Ovary (tissue), 10 donors: ENCODE measurements at places on chromosomes 5 and 9. TPM values are rescaled to one million over a fixed set of nuclear protein-coding genes. Genes with fewer than 3 reads are reported as not detected.

TNC gene
- total RNA-seq = 3.8 TPM

CCNB1 gene
- total RNA-seq = 9.2 TPM

- no peaks in the 10 kb centered on the region for H3K4me1 ChIP-seq
- H3K27me3 ChIP-seq = no peaks in the 10 kb centered on the region
- H3K36me3 ChIP-seq = no peaks in the 10 kb centered on the region
- DNase-seq = no peak
- no peak overlapping the region for H3K27ac ChIP-seq
Observed at GRCh38 chr9:116008278-116008677, 145.3 kb upstream of the PAPPA start.

SELENOP gene
- total RNA-seq = 599 TPM

GRCh38 chr9:124455820-124456219 is 5.6 kb downstream of the ADGRD2 start:
- no peaks in the 10 kb centered on the region for H3K27me3 ChIP-seq
- no peak for DNase-seq
- no peaks in the 10 kb centered on the region for H3K4me1 ChIP-seq
- H3K36me3 ChIP-seq = no peaks in the 10 kb centered on the region
- H3K27ac ChIP-seq = no peak overlapping the region
- no peak overlapping the region for H3K4me3 ChIP-seq

DNA sequence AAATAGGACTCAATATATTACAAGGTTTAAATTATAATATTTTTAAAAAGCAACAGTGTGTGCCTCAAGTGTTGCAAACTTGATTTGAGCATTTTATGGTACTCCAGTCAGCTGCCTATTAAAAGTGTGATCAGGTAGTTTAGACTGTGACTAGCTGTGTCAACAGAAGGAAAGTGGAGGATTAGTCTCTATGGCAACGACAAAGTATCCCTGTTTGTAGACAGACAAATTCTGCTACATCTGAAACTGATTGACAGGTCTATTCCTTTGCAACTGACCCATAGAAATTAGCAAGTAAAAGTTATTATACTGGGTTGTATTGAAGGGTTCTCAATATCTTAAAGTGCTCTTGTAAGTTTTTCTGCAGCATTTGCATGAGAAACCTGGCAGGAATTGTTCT is 249.8 kb upstream of the ARRDC3 start:
- no peaks in the 10 kb centered on the region for H3K4me1 ChIP-seq
- H3K27me3 ChIP-seq = no peaks in the 10 kb centered on the region
- H3K4me3 ChIP-seq = no peak overlapping the region
- no peak for DNase-seq
- H3K27ac ChIP-seq = no peak overlapping the region

GRCh38 chr5:41795125-41795524 is 75.1 kb downstream of the OXCT1 start:
- H3K27me3 ChIP-seq = no peaks in the 10 kb centered on the region
- DNase-seq = no peak
- no peaks in the 10 kb centered on the region for H3K36me3 ChIP-seq
- no peak overlapping the region for H3K4me3 ChIP-seq

DNA sequence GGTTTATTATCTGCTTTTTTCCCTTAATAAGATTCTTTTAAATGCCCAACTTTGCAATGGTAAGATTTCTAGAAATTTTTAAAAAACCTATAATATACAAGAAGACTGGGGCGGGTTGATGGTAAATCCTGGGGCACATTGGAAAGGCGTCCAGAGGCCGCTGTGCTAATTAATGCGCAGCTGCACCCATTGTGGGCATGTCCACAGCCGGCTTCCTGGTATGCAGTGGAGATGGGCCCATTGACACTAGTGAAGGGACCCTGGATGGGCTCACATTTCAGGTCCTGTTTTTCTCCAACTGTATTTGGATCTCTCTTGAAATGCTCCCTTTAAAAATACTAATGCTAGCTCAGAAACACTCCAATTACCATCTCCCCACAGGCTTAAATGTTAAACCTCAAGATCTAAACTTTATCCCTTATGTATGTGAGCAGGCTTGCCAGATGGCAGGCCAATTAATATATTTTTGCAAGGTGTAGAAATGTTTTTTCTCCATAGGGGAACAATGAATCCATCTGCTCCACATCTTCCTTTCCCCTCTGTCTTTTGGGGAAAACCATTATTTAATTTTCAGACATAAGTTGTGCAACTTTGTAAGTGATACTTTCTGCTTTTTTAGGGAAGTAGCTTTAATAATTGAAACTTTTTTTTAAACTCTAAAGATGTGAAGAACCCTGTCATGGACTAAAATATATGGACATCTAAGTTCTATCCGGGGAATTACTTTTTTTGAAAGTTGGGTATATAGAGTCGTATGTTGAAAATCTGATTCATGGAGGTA is 177.3 kb downstream of the CD180 start:
- H3K4me1 ChIP-seq = peaks cover 2% of the 10 kb centered on the region
- no peak overlapping the region for H3K27ac ChIP-seq
- H3K4me3 ChIP-seq = no peak overlapping the region
- no peak for DNase-seq

DNA sequence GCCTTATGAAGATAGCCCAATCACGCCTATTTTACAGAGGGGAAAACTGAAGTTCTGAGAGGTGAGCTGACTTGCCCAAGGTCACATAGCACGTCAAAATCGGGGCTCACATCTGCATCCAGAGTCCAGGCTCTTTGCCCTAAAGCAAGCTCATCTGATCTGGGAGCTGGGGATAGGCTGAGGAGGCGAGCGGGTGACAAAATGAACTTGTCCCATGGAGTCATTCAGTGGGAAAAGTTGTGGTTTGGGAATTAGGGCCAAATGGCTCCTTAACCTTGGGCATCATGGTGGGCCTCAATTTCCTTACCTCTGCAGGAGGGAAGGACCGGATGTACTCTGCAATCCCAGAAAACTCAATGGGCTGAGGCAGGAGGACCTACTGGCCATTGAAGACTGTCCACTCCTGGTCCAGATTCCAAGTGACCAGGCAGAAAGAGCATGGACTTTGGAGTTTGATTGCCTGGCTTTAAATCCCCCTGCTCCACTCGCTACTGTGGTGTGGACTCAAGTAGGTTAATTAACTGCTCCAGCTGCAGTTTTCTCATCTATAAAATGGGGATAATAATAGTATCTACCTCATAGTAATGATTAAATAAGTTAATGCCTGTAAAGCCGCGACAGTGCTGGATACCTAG is 160.4 kb downstream of the RGS3 start:
- no peak for DNase-seq
- no peak overlapping the region for H3K27ac ChIP-seq
- peaks cover 15% of the 10 kb centered on the region for H3K4me1 ChIP-seq
- no peaks in the 10 kb centered on the region for H3K36me3 ChIP-seq

DNA sequence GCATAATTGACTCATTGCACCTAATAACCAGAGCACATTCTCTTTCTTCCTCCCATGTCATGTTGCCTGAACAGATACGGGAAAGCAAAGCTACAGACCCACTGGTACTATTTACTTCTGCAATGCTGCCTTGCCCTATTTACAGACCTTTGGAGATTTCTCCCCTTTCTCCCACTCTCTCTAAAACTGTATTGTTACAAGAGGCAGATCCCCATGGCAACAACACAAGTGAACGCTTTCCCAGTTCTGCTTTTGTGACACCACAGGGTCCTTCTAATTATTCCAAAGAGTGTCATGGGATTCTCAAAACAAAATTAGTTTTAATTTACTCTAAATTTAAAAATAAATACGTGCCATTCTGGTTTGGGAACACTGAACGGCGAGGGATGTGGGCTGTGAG is 104.7 kb downstream of the KCTD16 start:
- H3K4me3 ChIP-seq = no peak overlapping the region
- H3K36me3 ChIP-seq = no peaks in the 10 kb centered on the region
- no peak for DNase-seq
- no peaks in the 10 kb centered on the region for H3K27me3 ChIP-seq
- H3K27ac ChIP-seq = no peak overlapping the region
- no peaks in the 10 kb centered on the region for H3K4me1 ChIP-seq

FCHO2 gene
- total RNA-seq = 34.4 TPM

ECSCR gene
- total RNA-seq = 5.7 TPM

SLC45A2 gene
- total RNA-seq = not detected

DOCK2 gene
- 6.7 TPM for total RNA-seq

GRCh38 chr9:69759421-69760277 is at the start of gene PTAR1:
Gene PTAR1 (minus strand): TSS chr9:69760011. CDS start chr9:69759938, 73 bp downstream.
- no peaks in the 10 kb centered on the region for H3K27me3 ChIP-seq
- no peaks in the 10 kb centered on the region for H3K36me3 ChIP-seq
- peak within 1 kb of the TSS; percentile 90 for H3K27ac ChIP-seq
- peaks cover 2% of the 10 kb centered on the region for H3K4me1 ChIP-seq
- peak within 1 kb of the TSS; percentile 68 for H3K4me3 ChIP-seq
